Hair follicle dermal papilla cell (primary cell): ENCODE measurements at places on chromosomes 11 and 22. TPM values are rescaled to one million over a fixed set of nuclear protein-coding genes. Genes with fewer than 3 reads are reported as not detected.

MGAT3 gene
- total RNA-seq, result 0.16 and 0.36 TPM in 2 replicates

HBB gene
- not detected in 2 replicates for total RNA-seq

OR52H1 gene
- total RNA-seq, result 0.81 TPM in 1 of 2 replicates, not detected in the other

SLC37A4 gene
- 10.7 and 11.8 TPM in 2 replicates for total RNA-seq

CDC42EP2 gene
- 79.5 and 82.8 TPM in 2 replicates for total RNA-seq

APOBEC3C gene
- total RNA-seq, result 15.1 and 20.4 TPM in 2 replicates

OR10D3 gene
- total RNA-seq, result not detected in 2 replicates

SCGB1C1 gene
- total RNA-seq, result not detected in 2 replicates

CCDC87 gene
- total RNA-seq, result 0.49 and 0.85 TPM in 2 replicates

CHRNA10 gene
- total RNA-seq, result 0.85 and 1.3 TPM in 2 replicates

PLEKHB1 gene
- total RNA-seq, result 0.16 TPM in 1 of 2 replicates, not detected in the other

TSGA10IP gene
- not detected in 2 replicates for total RNA-seq

OR5AL1 gene
- total RNA-seq, result not detected in 2 replicates

HEPHL1 gene
- not detected in 2 replicates for total RNA-seq

CASP5 gene
- not detected in 2 replicates for total RNA-seq

A4GALT gene
- total RNA-seq, result 7.5 and 12.8 TPM in 2 replicates

ZNF215 gene
- 5.7 and 7.4 TPM in 2 replicates for total RNA-seq

MMP3 gene
- total RNA-seq, result 189 and 928 TPM in 2 replicates

WBP2NL gene
- total RNA-seq, result 1.6 and 2.2 TPM in 2 replicates

DCHS1 gene
- total RNA-seq, result 42.3 and 53.2 TPM in 2 replicates

PACSIN2 gene
- 32.3 and 32.8 TPM in 2 replicates for total RNA-seq

MMP1 gene
- 406 and 987 TPM in 2 replicates for total RNA-seq

LGALS1 gene
- total RNA-seq, result 3,488 and 6,007 TPM in 2 replicates

CARD18 gene
- total RNA-seq, result not detected in 2 replicates

CABP7 gene
- total RNA-seq, result not detected in 2 replicates

ANO1 gene
- 0.16 and 0.49 TPM in 2 replicates for total RNA-seq

GPHA2 gene
- not detected in 2 replicates for total RNA-seq

SYCE3 gene
- not detected in 2 replicates for total RNA-seq

TYMP gene
- 73.7 and 88.9 TPM in 2 replicates for total RNA-seq

ZNF195 gene
- 15.3 and 18.5 TPM in 2 replicates for total RNA-seq

RHOD gene
- total RNA-seq, result 16.7 and 27.1 TPM in 2 replicates

KCNJ4 gene
- total RNA-seq, result not detected in 2 replicates
